ENCODE measurements at places on chromosomes 4 and X.

GRCh38 chr4:74311696-74312313, 3.5 kb downstream of the EPGN start:
- DNase-seq: peak; percentile 68

GRCh38 chrX:135639066-135639780, 74.2 kb upstream of the CT45A1 start:
- no peak for DNase-seq

- peak; percentile 61 for DNase-seq
Measured at GRCh38 chr4:185536411-185536709, 1.1 kb upstream of the PDLIM3 start.

- no peak for DNase-seq
Measured at GRCh38 chr4:139639654-139640053, 26.0 kb upstream of the MGST2 start.

- peak; percentile 50 for DNase-seq
Measured at GRCh38 chrX:27132862-27133261, 330.3 kb downstream of the PPP4R3C start.

DNA sequence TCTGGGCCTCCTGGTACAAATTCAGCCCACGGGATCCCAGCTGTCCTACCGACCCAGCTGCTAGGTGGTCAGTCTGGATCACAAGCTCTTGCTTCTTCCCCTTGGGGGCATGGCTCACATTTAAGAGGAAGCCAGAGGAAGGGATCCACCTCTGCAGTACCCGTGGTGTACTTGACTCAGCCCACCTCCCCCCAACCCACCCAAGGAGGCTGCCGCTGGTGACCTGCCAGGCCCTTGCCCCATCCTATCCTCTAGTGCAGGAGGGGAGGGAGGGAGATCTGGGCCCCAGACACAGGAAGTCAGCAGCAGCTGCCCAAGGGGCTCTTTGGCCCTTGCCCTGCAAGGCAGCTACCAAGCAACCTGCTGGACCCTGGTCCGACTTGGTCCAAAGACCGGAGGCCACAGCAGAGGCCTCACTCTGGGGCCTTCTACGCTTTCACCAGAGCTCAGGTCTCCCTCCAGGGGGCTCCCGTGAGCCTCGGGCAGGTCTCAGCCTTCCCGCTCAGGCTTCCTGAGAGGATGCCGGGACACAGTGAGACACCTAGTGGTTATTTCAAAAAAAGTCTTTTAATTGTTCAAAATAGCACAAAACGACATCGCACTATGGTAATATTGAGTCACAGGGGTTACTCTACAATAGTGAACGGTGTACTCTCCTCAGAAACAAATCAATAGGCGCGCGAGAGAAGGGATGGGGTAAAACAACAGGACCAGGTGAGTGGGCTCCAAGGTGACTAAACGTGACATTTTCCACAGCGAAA, 2.7 kb upstream of the RENBP start:
- peak; percentile 67 for DNase-seq

GRCh38 chr4:116015062-116015461, 901.6 kb upstream of the NDST4 start:
- DNase-seq: no peak

- no peak for DNase-seq
Measured at GRCh38 chrX:106608016-106608415, 3.8 kb upstream of the RADX start.

DNA sequence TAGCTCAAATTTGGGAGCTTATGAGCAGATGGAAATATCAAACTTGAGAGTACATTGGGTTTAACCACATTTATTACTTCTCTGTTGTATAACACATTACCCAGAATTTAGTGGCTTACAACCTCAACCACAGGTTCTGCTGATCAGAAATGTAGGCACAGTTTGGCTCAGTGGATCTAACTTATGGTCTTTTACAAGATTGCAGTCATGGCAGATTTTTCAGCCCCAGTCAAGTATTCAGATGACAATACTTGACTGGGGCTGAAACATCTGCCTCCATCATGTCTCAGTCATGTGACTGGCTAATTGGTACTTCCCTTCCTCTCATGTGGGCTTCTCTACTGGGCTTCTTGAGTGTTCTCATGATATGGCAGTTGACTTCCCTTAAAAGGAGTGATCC, 44.0 kb upstream of the ADAD1 start:
- no peak for DNase-seq

GRCh38 chr4:88821522-88821921, 123.9 kb upstream of the NAP1L5 start:
- no peak for DNase-seq

DNA sequence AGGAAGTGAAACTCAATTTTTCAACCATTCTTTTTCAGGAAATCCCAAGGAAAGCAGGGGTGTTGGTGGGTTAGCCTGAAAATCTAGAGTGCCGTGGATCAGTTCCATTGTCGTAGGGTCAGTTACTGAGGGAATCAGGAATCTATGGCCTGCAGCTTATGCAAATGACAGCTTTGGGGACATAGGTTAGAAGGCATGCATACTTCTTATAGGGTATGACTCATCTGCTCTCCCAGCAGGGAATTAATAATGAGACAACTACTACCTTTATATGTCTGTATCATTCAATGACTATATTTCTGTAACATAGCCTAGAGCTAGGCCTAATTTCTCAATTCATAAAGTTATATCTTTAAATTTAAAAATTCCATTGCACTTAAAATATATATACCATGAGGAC, 36.6 kb downstream of the ZNF41 start:
- no peak for DNase-seq

DNA sequence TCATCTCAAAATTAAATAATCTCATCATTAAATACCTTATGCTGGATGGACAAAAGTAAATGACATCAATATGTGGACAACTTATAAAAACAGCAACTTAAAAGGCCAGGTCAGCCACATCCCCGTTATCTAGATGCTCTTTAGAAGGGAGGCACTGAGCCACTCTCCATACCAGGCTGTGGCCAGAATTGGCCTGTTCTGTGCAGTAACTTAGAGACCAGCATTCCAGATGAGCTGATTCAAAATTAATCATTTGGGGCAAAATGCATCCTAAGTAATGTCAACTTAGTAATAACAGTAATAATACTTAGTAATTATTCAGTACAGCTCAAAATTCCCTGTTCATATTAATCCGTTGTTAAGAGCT, 373.6 kb downstream of the FBXW7 start:
- DNase-seq: no peak
